H7 (cell line): ENCODE measurements at places on chromosomes 1 and 21.

DNA sequence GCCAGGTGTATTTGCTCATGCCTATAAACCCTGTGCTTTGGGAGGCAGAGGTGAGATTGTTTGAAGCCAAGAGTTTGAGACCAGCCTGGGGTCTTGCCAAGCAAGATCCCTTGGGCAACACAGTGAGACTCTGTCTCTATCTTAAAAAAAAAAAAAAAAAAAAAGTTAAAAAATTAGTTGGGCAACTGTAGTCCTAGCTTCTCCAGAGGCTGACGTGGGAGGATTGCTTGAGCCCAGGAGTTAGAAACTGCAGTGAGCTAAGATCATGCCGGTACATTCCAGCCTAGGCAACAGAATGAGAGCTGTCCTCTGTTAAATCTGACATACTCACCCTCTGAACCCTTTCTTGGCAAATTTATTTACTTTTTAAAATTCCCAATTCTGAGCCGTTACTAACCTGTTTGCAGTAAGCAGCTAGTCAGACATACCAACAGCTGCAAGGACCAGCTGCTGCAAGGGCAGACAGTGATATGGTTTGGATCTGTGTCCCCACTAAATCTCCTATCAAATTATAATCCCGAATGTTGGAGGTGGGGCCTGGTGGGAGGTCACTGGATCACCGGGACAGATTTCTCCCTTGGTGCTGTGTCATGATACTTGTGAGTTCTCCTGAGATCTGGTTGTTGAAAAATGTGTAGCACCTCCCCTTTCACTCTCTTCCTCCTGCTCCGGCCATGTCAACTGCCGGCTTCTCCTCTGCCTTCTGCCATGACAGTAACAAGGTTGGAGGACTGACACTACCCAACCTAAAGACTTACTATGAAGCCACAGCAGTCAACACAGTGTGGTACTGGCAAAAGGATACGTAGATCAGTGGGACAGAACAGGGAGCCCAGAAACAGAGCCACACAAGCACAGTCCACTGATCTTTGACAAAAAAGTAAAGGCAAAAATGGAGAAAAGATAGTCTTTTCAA is 10.6 kb downstream of the PARP1 start:
- no peak for DNase-seq

GRCh38 chr1:90291431-90292216 is 296.7 kb downstream of the ZNF326 start:
- no peak for DNase-seq

- no peak for DNase-seq
These were observed 675 bp downstream of the MYSM1 start for GRCh38 chr1:58699011-58699762.

DNA sequence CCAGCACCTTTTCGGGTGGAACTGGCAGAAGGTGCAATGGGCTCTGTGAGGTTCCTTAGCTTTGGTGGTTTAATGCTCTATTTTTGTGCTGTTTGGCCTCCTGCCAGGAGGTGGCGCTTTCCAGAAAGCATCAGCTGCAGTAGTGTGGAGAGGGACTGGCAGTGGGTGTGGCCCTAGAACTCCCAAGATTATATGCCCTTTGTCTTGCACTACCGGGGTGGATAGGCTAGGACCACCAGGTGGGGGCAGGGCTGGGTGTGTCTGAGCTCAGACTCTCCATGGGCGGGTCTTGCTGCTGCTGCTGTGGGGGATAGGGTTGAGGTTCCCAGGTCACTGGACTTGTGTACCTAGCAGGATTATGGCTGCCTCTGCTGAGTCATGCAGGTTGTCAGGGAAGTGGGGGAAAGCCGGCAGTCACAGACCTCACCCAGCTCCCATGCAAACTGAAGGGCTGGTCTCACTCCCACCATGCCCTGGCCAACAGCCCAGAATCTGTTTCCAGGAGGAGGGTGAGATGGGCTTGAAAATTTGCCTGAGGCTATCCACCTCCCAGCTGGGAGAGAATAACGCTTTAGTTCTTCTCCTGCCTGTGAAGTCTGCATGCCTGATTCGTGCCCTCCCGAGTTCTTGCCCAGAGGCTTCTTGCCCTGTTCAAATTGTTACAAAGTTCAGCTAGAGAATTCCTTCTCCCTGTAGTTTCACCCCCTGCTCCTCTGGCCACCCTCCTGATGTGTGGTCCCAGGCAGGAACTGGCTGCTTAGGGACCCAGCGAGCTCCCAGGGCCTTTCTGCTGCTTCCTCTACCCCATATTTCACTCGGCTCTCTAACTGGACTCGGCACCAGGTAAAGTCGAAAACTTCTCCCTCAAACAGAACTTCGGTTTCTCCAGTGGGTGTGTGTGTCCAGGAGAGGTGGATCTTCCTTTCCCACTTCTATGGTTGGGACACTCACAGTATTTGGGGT is 76.5 kb upstream of the BTG3 start:
- no peak for DNase-seq

- DNase-seq: no peak
These were observed 169.9 kb downstream of the HS2ST1 start for GRCh38 chr1:87084244-87084836.

DNA sequence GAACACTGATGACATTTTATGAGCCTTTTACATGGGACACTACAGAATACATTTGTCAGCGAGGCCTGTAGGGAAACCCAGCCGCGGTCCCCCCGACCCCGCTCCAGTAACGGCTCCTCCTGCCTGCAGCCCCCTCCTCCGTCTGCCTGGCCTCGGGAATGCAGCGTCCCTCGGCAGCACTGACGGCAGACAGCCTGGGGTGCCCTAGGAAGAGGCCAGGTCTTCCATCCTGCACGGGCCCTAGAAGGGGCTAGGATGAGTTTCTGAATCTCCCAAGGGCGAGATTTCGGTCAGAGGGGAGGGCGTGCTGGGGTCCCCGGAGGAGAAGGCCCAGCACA is 8.4 kb downstream of the SAMD11 start:
- DNase-seq: peak; percentile 83

GRCh38 chr1:160371346-160371631 is 4.4 kb downstream of the NHLH1 start:
- no peak for DNase-seq

GRCh38 chr1:162994921-162995320 is 74.2 kb upstream of the RGS4 start:
- no peak for DNase-seq

- DNase-seq: no peak
These were observed 339.4 kb upstream of the ESRRG start for GRCh38 chr1:217062586-217062985.

GRCh38 chr1:92038695-92039346 is 9.0 kb downstream of the EPHX4 start:
- DNase-seq: no peak

DNA sequence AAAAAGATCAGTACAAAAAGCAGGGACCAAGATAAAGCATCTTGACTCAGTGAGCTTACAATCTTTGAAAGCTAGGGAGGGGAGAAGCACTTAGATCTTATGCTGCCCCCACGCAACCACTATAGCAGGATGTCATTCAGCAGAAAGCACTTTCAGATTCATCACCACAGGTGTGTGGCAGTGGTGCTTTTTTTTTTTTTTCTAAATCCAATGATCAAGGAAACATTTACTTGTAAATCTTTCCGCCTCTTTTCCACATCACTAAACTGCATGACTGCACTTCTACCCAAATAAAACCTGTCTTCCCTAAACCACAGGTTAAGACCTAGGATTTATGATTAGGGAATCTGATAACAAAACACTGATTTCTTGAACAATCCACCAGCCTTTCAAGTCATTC is 154.8 kb downstream of the SLC45A1 start:
- no peak for DNase-seq

- peak; percentile 84 for DNase-seq
These were observed 747 bp upstream of the ENAH start for GRCh38 chr1:225653463-225654276.

DNA sequence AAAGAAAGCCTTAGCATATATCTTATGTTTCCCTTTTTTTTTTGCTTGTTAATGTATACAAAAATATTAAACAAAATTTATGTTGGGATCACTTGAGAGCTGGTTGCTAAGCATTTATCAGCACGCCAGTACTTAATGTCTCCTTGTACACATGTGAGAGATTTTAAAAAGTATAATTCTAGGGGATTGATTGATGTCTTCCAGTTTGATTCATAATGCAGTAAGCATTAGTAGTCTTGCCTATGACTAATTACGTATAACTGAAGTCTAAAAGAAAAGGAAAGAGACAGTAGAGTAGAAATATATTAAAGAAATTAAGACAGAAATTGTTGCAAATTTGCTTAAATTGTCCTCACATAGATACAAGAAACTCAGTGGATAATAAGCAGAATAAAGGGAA is 1630.4 kb upstream of the B3GALT2 start:
- no peak for DNase-seq

DNA sequence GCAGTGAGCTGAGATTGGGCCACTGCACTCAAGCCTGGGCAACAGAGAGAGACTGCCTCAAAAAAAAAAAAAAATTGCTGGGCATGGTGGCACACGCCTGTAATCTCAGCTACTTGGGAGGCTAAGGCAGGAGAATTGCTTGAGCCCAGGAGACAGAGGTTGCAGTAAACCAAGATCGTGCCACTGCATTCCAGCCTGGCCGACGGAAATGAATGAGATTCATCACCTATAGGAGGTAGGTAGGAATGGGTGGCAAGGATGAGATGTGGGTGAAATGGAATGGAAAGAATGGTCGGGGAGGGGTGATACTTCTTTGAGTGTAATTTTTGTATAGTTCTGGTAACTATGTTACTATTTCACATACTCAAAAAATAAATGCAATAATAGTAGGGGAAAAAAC is 15.4 kb downstream of the CTXND2 start:
- DNase-seq: no peak

DNA sequence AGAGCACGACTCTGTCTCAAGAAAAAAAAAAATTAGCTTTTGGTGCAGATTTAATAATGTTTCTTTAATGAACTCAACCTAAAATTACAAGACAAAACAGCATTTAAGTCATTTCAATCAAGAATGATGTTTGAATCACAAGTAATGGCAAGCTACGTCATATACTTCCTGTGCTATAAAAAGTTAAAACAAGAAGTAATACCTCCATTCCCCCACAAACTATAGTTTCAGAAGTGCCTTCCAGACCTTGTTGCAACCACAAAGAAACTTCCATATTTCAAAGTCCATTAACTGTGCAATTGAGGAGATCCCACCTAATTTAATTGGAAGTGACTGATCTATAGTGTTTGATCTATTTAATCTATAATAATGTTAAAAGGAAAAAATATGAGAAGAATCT is 15.1 kb downstream of the NRDC start:
- DNase-seq: no peak

- peak; percentile 17 for DNase-seq
These were observed 697 bp upstream of the C21orf91 start for GRCh38 chr21:17819877-17820229.

GRCh38 chr1:230108580-230108979 is 41.5 kb downstream of the GALNT2 start:
- DNase-seq: no peak

- peak; percentile 91 for DNase-seq
These were observed 962 bp downstream of the BROX start for GRCh38 chr1:222713091-222713961.

DNA sequence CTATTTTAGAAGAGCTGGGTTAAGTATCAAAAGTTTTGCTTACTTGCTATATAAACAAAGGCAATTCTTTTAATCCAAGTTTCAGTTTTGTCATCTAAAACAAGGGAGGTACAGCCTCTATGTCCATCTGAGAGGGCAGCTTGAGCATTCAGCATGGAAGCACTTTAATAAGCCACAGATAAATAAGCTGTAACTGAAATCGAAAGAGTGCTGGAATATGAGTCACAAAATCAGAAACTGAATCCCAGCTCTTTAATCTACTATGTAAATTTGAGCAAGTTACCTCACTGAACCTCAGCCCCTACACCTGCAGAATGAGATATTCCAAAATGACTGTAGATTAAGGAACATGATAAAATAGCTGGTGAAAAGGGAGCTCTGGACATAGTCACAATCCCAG is 80.0 kb upstream of the HP1BP3 start:
- DNase-seq: no peak

DNA sequence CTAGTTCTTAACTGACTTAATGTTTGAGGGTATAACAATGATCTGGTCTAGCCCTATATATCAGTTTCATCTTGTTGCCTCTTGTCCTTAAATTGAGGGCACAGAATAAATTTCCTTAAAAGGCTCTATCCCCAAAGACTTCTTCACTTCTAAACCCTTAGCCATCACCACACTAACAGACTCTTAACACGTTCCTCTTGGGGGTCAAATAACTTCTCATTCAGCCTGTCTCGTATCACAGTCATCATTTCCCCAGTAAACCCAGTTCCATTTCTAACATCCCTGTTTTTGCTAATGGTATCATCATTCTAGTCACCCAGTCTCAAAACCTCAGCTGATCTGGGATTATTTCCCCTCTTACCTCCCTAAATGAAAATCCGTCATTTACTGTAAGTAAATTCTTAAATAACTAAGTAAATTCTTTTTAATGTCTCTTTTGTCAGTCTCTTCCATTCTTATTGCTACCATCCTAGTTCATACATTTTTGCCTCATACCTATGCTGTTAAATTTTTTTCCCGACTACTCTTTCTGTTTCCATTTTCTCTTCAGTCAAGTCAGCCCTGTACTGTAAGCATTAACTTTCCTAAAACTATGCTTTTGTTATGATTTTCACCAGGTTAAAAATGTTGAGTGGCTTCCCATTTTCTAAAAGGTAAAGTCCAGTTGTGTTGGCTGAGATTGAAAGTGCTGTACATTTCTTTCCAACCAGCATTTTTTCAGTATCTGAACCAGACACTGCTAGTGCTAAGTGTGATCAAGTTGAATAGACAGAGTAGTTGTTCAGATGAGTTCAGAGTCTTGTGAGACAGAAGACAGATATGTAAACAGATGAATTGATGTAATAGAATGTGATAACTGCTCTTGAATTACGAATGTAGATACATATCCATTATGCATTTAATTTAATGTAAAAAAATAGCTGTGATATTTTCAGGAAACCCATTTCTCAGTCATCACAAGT is 6.9 kb downstream of the CTTNBP2NL start:
- DNase-seq: no peak

GRCh38 chr1:29356663-29357062 is 120.3 kb downstream of the PTPRU start:
- peak; percentile 96 for DNase-seq

DNA sequence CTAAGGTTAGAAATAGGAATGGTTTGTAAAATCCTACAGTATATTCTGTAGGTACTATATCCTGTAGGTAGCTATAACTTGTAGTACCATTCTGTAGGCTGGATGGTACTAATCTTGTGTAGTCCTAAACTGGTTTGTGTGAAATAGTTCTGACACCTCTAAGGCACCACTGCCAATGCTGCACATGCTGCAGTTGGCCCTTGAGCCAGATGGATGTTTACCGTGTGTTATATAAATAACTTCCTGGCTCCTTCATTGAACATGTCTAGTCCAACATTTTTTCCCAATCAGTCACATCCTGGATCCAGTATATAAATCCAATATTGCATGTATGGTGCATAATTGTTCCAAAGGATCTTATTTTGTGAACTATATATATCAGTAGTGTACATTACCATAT is 89.5 kb upstream of the GNG4 start:
- no peak for DNase-seq

DNA sequence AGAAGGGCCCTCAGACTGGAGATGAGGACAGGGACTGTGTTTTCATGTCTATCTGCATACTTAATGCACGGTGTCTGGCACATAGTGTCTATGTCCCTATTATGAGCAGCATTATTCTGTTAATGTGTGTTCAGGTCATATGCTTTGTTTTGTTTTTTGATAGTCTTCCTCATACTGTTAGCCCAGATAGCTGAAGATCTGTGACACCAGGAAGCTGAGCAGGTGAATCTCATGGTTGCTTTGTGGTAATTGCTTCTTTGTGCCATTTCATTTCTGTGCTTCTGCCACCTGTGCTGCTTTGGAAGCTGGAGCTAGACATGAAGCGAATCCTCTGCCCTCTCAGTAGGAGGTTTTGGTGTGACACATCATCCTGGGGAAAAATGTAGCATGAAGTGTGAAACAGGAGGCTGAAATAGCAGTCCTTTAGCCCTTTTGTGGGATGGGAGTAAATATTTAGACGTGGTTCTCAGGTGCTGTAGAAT is 15.8 kb downstream of the SMAP2 start:
- no peak for DNase-seq
